ENCODE measurements at places on chromosomes 12 and 14.

GRCh38 chr14:100297320-100298300 is 8.6 kb downstream of the SLC25A29 start:
- no peak for DNase-seq

- DNase-seq, result peak; percentile 63
Observed at GRCh38 chr12:53048033-53048779, 1.7 kb upstream of the TNS2 start.

- DNase-seq, result peak; percentile 88
Observed at GRCh38 chr12:108804271-108804953, 53.0 kb downstream of the SSH1 start.

- DNase-seq, result no peak
Observed at GRCh38 chr14:61516964-61517653, 178.2 kb upstream of the HIF1A start.

- DNase-seq, result peak; percentile 72
Observed at GRCh38 chr12:6281081-6281809, 29.2 kb upstream of the PLEKHG6 start.

- no peak for DNase-seq
Observed at GRCh38 chr12:38721611-38722252, 183.7 kb downstream of the CPNE8 start.

DNA sequence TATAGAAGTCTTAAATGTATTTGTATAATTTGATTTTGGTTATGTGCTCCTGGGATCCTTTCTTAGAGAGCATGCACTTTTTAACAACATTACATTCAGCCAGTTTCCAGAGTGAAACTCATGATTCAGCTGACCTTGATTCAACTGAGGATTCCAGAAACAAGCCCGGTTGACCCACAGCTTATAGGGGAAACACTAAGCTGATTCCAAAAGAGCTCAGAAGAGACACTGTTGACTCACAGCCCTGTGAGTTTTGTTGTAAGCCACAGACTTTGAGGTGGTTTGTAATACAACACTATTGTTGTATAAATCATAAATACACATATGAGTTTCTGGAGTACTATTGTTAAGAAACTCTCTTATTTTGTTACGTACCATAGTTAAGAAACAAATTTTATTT is 133.8 kb upstream of the MGAT4C start:
- no peak for DNase-seq

- DNase-seq, result no peak
Observed at GRCh38 chr12:82931349-82932116, 244.8 kb downstream of the TMTC2 start.

DNA sequence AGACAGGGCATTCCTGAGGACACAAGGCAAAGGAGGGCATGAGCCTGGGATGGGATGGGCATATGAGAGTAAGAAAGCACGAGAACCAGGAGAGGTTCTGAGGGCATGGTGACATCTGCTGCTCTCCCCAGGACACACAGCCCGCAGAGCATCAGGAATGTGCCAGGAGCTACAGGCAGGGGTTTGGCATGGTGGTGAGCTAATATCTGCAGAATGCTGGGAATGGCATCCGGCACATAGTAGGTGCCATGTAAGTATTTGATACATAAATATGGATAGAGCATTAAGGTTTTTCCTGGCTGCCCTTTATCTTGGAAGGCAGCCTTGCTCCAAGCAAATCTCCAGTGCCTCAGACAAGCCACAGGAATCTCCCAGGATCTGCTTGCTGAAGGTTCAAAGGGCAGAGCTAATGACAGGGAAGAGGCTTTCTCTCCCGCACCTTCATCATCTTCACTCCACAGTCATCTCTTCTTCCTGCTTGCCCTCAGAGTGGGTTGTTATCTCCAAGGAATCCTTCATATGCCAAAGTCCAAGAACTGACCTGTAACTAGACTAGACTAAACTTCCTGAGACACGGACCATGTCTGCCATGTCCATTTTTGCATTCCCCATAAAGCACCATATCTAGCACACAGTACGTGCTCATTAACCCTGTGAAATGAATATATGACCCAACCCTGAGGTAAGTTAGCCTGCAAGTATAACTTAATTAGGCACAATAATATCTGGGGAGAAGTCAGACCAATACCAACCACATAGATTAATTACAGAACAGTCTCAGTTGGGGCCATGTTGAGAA is 62.0 kb upstream of the SCN8A start:
- peak; percentile 58 for DNase-seq

- DNase-seq, result peak; percentile 80
Observed at GRCh38 chr14:89221109-89221810, 195.8 kb downstream of the FOXN3 start.

DNA sequence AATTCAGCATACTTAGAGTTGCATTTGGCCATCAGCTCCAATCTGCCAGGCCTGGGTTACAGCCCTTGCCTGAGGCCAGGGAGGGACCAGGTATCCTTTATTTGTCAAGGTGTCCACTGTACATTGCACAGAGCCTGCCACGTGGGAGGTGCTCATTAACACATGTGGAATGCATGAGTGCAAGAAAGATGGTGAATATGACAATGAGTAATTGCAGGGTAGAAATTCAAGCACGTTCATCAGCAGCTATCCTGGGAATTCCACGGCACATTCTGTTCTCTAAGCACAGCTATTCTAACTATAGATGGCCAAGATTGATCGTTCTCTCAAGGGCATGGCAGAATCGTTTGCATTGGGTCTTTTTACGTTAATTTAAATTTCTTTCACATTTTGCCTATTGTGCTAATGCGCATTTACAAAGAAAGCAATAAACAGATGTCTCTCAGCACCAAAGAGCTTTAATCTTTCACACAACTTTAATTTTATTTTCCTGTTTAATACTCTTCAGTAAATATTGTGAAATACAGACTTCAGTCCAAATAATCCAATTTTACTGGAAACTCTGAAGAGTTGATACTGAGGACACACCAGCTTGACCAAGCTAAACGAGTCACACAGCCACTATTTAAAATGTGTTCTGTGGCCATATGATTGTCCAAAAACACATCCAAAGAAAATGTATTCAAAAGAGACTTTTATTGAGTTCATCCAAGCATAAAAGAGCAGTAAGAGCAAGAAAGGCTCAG is 1025.7 kb upstream of the TMEM132C start:
- peak; percentile 75 for DNase-seq

DNA sequence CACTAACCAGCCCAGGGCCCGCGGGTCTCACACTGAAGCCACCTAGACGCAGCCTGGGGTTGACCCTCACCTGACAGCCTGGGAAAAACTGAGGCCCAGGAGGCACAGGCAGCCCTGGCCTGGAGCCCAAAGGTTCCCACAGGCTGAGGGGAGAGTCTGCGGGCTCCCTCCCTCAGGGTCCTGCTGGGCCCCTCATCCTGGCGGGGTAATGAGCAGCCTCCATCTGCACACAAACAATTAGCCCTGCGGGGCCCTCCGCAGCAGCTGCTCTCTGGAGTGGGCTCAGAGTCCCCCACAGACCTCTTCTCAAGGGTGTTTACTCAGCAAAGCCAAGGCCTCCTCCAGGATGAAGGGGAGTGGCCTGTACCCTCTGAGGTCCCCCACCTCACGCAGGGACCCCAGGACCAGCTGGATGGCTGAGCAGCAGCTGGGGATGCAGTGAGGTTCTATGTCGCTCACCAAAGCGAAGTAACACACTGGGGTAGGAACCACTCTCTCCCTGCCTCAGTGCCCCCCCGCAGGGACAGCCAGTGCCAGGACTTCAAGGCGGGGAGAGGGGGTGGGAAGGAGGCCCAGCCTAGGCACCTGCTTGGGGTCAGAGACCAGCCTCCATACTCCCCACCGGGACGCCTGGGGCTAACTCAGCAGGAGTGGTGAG is 7.3 kb downstream of the AKT1 start:
- DNase-seq, result no peak

DNA sequence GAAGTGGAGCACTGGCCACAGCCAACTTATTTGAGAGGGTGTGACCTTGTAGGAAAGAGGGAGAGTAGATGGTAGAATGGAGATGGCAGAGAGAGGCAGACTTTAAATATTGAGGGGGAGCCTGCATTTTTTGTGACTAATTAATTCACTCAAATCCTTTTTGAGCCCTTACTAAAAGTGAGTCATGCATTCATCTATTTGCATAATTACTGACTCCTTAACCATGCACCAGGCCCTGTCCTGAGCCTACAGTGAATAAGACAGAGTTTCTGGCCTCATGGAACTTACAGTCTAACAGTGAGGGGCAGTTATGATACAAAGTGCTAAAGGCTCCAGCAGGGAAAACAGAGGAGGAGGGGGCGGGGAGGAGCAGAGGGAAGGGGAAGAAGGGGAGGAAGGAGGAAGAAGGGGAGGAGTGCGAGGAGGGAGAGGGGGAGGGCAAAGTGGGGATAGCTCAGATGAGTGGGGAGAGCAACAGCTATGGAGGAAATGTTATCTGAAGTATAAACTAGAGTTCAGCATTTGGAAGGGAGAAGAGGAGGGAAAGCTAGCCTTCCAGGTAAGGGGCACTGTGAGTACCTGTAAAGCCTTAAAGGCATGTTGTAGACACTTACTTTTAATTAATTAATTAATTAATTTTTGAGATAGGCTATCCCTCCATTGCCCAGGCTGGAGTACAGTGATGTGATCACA is 7.5 kb upstream of the CTDSP2 start:
- DNase-seq, result no peak

DNA sequence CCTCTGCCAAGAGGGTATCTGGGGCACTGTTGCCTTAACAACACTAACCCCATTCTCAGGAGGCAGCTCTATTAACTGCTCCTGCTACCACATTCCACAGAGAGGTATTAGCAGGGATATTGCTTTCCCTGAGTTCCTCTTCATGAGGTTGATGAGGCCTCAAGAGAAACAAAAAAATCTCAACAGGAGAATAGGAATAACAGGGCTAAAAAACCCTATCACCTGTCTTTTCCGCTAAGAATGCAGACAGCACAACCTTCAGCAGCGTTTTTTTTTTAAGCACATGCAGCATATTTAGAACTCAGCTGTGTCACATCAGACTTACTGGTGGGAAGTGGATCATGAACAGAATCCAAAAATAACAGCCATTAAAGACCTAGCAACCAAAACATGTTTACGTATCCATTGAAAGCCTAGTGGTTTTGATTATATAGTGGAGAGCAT is 29.2 kb downstream of the ATF7 start:
- DNase-seq, result peak; percentile 59

- DNase-seq, result no peak
Observed at GRCh38 chr14:23675906-23676305, 39.7 kb downstream of the DHRS2 start.

GRCh38 chr12:53652366-53652765 is 23.5 kb downstream of the ATP5MC2 start:
- DNase-seq, result peak; percentile 76

DNA sequence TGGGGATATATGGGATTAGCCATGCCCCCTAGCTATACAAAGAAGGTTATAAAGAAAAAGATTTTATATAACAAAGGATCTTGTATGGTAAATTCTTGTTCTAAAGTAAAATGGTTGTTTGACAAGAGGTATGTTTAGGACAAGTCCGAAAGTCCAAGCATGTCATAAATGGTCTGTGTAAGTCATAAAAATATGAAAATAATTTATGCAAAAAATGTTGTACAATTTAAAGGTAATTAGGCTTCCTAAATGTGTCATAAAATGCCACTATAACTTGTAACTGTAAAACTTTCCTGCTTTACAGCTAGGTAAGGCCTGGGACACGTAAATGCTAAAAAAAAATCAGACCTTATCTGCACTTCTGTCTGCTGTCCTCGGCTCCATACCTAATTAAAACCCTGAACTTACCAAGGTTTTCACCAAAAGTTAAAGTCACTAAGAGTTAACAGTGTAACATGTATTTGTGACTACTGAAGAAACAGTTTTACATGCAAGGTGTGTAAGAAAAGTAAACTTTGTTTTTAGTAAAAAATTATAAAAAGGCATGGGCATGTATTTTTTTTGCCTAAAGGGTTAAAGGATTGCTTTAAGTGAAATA is 110.0 kb upstream of the RESF1 start:
- DNase-seq, result peak; percentile 22

DNA sequence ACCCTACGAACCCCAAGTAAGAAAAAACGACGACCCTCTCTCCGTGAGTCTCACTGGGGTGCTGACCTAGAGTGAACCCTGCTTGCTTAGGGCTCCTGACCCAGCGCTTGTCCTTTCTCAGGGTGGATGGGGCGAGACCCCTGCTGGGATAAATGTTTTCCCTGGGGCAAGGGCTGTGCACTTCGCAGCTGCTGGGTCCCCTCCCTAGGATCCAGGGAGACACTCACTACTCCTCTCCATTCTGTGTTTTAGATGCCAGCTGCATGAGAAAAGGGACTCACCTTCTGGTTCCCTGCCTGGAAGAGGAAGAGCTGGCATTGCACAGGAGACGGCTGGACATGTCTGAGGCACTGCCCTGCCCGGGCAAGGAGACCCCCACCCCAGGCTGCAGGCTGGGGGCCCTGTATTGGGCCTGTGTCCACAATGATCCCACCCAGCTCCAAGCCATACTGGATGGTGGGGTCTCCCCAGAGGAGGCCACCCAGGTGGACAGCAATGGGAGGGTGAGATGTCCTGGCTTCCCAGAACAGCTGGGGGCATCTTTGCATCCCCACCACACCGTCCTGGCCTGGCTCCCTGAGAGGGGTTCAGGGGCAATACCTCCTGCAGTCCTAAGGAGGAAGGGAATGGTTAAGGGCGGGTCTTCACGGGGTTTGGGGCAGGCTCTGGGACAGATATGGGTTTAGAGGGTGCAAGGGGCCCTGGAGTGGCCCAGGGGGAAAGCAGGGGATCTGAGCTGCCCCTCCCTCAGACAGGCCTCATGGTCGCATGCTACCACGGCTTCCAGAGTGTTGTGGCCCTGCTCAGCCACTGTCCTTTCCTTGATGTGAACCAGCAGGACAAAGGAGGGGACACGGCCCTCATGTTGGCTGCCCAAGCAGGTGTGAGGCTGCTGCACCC is 663 bp downstream of the ANKRD33 start:
- DNase-seq, result no peak

DNA sequence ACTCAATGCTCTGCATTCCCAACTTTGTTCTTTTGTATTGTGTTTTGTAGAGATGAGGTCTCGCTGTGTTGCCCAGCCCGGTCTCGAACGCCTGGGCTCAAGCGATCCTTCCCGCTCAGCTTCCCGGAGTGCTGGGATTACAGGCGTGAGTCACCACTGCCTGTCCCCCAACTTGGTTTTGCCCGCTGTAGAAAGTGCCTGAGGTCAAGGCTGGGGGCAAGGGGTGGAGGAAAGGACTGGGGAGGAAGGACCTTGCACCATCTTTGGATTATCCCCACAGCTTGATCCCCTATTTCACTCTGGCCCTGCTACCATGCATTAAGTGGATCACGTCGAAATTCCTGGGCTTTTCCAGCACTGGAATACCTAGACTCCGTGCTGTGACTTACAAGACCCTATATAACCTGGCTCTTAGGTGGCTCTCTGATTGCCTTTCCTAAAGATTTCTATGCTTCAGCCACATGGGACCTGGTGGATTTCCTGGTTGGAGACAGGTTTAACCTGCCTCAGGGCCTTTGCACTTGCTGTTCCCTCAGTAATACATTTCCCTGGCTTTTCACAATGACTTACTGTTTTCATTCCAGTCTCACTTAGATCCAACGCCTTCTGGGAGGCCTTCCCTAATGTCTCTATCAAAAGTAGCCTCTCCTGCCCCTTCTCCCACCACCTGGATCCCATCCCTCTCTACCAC is 608 bp upstream of the PIANP start:
- DNase-seq, result peak; percentile 28

- no peak for DNase-seq
Observed at GRCh38 chr12:24574538-24574937, 374.4 kb downstream of the BCAT1 start.

- no peak for DNase-seq
Observed at GRCh38 chr14:94290197-94290596, 2.9 kb downstream of the SERPINA10 start.

Data from fibroblast of skin of back (primary cell).